ENCODE measurements at places on chromosomes 7 and 10.

DNA sequence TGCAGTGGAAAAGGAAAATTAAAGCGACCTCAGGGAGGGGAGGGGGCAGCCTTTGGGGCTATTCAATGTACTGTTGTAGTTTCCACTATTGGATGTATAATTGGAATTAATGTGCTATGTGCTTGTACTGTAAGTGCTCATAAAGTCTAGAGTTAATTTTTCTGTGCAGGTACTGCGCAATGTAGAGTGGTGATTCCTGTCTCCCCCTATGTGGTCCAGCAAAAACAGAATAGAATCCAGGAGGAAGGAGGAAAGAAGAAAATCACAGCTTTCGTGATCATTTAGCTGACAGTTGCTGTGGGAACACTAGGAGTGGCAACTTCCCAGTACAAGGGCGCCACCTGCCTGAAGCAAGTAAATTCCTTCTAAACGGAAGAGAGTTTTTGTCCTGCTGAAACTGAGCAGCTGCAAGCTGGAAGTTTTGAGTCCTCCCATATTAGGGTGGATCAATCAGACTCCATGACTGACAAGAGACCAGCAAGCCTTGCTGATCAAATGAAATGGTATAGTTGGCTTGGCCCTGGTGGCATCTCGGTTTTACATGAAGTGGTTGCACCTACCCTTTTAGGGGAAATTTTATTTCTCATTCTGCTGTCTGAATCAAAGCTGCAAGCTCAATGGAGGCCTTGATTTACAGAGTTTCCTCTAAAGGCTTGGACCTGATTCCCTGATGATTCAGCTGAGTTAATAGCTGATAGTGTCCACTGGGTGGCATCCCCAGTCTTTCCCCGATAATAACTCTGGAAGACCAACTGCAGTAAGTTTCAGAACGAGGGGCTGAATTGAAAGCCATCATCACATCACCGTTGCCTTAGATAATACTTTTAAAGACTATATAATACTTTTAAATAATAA lies 299.8 kb downstream of the HGF start:
- peak; percentile 73 for DNase-seq

DNA sequence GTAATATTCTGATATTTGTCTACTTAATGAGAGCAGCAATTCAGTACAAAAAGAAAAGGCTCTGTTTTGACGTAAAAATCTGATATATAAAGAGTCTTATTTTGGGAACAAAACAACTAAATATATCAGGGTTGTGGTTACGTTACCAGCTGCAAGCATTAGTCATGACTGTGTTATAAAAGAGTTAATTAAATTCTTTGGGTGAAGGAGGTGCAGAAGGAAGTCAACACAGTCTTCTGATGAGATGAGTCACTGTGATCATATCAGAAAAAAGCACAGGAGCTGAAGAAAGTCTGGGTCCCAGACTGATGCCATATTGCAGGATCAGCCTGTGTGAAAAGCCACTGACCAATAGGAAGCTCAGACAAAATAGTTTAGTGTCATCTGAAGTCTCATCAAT lies 234.3 kb upstream of the TEX47 start:
- peak; percentile 22 for DNase-seq

DNA sequence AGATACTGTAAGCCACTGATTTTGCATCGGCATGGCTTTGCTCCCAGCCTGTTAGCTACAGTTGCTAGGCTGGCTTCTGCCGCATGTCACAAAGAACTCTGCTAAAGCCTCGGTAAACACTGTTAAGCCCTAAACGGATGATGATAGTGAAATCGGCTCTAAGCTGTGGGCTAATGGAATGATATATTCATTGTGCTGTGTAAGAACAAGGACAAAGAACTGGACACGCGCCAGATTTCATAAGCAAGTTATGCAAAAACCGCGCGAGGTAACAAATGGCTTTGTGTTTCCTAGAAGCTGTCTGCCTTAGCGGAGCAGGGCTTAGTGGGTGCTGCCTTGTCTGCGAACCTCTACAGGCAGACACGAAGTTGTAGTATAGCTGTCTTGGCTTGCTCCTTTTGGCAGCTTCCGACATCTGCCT lies 331.3 kb upstream of the COBL start:
- no peak for DNase-seq

DNA sequence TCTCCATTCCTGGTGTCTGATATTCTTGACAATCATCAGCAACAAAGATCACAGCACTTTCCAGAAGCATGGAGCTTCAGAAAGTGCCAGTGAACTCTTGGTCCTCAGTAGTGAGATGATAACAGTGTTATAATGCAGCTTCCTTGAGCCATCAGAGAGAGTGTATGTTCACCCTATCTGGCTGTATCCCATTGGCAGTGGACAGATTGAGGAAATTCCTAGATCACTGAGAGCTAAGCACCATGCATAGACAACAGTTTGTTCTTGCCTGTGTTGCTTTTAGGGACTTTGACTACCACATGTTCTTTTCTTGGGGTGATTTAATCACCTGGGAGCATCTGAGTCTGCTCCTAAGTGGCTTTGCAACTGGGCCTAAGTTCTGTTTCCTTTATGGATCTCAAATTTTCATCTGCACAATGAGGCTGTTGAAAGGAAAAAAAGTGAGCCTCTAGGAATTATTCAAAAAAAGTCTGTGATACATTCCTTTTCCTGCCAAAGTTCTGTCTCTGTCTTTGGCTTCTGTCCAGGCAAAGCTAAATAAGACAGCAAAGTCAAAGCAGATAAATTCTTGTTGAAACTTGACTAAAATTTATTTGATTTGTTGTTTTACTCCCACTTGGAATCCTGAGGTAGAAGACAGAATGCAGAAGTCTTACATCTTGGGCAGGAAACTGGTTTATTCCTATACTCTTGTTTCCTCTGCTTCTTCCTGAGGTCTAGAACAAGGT lies 14.5 kb upstream of the ZNF282 start:
- DNase-seq, result no peak

DNA sequence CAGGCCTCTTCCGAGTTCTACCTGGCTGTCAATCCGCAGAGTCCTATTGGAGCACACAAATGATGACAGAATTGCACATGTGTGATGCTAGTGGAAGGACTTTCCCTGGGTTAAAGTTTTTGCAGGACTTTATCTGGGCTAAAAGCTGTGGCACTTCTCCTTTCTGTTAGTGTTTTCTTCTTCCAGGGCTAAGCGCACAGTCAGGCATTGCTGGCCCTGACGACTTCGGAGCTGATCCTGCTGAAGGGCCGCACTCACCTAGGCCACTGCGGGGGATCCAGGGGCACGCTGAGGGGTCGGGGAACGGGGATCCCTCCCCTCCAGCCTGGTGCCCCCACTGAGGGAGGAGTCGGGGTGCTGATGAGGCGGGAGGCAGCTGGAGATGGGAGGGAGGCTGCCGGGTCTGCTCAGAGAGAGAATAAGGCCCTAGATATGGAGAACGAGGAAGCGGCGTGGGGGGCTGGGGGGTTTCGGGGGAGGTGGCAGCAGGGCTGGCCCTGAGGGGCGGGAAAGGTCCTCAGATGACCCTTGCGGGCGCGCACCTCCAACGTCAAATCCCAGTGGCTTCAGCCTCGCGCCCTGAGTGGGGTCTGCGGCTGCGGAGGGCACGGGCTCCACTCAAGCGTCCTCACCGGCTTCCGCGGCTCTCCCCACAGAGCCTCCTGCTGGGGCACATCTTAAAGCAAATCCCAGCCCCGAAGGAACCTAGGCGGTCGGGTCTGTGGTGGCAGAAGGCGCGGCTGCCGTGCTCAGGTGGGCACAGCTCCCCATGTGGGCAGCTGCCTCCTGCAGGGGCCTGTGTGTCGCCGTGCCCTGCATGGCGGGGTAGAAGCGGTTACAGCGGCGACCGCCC lies 30.9 kb downstream of the AGR3 start:
- DNase-seq, result peak; percentile 12

- DNase-seq, result peak; percentile 41
Measured at GRCh38 chr10:52775132-52775647, 2.6 kb upstream of the MBL2 start.

DNA sequence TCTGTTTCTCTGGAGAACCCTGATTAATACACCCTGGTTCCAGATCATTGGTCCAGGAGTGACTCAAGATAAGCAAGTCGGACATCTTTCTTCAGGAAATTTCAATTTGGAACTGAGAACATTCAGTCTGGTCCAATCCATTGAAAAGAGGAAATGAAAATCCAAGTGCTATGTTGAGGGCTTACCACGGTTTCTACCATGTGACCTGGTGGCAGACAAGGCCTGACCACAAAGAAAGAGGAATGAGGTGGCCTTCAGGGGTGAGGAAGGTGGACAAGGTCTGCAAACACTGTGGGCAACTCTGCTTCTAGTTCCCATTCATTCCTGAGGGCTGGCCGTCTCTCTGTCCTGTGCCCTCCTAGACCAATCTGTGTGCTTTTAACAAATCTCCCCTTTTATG lies 149.2 kb upstream of the GHITM start:
- DNase-seq, result peak; percentile 19

DNA sequence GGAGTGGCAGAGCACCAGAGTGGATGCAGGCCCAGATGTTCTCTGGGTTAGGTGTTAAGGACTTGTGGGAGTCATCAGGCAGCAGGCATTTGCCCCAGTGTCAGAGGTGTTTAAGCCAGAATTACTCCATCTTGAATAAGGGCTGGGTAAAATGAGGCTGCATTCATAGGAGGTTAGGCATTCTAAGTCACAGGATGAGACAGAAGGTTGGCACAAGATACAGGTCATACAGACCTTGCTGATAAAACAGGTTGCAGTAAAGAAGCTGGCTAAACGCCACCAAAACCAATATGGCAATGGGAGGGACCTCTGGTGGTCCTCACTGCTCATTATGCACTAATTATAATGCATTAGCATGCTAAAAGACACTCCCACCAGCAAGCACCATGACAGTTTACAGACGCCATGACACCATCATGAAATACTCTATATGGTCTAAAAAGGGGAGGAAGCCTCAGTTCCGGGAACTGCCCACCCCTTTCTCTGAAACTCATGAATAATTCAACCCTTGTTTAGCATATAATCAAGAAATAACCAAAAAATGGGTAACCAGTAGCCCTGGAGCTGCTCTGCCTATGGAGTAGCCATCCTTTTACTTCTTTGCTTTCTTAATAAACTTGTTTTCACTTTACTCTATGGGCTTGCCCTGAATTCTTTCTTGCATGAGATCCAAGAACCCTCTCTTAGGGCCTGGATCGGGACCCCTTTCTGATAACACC lies 882 bp upstream of the LRRC61 start:
- no peak for DNase-seq

DNA sequence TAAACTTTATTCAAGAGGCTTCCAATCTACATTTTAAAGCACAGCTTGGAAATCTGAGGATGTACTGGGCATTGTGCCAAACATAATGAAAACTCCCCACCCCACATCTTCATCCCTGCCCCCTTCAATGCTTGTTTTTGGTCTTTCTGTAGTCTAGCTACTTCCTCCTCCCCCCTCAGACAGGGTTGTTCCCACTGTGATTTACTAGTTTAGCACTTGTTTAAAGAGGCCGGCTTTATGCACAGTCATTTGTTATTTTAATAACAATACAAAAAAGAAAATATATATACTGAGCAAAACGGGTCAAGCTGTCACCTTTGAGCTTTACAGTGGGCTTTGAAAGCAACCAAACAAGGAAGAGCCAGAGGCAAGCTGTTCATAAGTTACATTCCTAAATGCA lies 132.6 kb downstream of the CHRM2 start:
- no peak for DNase-seq

- no peak for DNase-seq
Measured at GRCh38 chr7:53326634-53327033, 291.2 kb downstream of the POM121L12 start.

GRCh38 chr10:96646751-96647166 lies 59.9 kb upstream of the TM9SF3 start:
- peak; percentile 94 for DNase-seq

DNA sequence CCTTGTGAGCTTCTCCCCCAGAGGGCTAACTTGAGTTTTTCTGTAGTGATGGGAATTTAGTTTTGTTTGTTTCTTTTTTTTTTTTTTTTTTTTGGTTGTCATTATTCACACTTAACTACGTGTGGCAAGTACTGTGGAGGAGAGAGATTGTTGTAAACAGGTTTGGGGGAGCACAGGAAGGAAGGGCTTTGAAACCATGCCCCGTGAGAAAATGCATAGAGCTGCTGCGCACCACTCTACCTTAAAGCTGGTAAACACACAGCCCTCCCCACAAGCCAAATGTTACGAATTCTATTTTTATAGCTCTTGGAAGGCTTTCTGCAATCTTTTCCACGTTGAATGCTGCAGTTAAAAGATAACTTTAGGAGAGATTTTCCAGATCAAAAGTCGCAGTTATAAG lies 76.2 kb downstream of the ZNF22 start:
- DNase-seq, result no peak

- no peak for DNase-seq
Measured at GRCh38 chr7:121140790-121141189, 152.3 kb downstream of the CPED1 start.

GRCh38 chr10:51204701-51205100 lies 130.4 kb downstream of the PRKG1 start:
- no peak for DNase-seq

DNA sequence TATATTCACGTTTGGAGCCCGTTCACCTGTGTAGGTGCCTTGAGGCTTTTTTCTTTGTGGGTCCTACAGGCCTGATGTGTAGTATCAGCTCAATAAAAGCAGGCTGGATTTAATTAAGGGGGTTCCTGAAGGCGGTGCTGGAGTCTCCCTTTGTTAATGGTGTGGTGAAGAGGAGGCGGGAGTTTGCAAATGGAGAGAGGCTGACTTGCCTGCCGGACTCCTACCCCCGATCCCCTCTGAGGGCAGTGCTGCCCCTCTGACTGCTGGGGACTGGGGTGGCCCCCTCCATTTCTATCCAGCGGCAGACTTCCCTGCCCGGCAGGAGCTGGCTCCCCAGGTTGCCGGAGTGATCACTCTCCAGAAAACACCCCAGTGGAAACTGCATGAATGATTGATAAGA lies 45.1 kb downstream of the ZMIZ1 start:
- DNase-seq, result no peak

GRCh38 chr7:103025341-103025740 lies 49.3 kb downstream of the FBXL13 start:
- DNase-seq, result no peak

DNA sequence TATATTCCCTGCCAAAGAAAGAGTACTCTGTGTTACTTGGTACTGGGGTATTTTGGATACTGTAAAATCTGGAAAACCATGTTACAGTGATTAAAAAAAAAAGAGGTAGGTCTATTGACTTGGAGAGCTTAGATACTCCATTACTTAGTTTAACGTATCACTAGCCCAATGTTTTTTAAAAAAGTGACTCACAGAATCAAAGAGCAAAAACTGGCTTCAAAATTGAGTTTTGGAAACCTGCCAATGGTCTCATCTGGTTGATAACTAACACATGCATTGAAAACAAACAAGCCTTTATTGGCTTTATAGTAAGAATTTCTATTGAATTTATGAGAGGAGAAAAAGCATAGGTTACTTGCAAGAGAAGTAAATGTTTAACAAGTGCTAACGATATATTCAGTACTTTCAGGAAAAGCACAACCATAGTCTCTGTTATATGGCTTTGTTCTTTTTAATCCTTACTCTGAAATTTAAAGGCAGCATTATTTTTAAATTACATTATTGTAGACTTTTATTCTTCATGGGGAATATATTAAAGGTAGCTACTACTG lies 563.3 kb upstream of the SORCS1 start:
- no peak for DNase-seq

DNA sequence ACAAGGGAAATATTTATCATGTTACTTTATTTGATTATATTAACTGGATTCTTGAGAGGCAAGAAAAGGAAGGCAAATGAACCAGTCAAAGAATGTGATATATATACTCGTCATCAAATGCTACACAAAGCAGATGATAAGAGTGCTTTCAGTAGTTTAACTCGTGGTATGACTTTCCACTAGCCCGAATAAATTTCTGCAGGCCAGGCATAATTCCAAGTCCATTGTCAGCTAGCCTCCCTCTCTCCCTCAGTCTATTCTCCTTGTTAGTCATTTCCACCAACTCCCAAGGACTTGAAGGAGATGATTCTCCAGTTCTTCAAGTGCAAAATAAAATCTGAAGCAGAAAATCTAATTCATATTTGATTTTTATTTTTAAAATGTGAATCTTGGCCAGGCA lies 190.5 kb downstream of the GLI3 start:
- no peak for DNase-seq

Measured in suppressor macrophage treated with lipopolysaccharide for 1 hour (primary cell).